RWPE2 (cell line): ENCODE measurements at places on chromosomes 16 and 17.

DNA sequence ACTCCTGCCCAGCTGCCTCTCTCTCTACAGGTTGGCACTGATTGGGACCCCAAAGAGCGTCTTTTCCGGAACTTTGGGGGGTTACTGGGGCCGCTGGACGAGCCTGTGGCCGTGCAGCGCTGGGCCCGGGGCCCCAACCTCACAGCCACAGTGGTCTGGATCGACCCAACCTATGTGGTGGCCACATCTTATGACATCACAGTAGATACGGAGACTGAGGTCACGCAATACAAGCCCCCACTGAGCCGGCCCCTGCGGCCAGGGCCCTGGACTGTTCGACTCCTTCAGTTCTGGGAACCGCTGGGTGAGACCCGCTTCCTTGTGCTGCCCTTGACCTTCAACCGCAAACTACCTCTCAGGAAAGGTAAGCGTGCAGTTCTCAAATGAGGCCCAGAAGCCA lies 12.3 kb downstream of the XYLT2 start:
- DNase-seq = no peak

DNA sequence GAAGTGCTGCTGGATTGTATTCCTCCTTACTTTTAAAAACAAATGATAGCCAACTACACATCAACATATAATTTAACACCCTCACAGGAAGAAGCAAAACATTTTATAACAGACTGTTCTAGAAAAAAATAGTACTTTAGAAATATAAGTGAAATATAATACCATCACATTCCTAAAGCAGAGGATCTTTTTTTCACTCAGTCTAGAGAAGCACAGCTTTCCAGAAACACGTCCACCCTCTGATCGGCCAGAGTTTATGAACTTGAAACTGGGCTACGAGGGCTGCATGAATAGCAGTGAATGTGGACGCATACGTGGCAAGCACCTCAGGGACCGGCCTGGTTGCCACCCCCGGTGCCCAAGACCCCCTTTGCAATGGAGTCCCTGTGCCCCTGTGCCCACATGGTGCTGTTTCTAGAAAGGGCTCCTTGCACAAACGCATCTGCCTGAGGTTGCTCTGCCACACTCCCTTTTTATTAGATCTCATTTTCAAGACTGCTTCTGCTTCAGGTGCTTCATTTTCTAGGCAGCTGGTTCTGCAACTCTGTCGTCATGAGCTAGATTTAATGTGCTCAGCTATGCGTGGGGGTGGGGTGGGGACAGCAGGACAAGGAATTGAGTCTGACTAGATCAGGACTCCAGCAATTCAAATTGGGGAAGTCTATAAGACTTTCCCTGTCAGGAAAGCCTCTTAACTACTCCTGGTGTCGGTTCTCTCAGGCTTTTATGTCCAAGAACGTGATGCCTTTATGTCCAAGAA lies 29.1 kb upstream of the ERN1 start:
- no peak for DNase-seq

DNA sequence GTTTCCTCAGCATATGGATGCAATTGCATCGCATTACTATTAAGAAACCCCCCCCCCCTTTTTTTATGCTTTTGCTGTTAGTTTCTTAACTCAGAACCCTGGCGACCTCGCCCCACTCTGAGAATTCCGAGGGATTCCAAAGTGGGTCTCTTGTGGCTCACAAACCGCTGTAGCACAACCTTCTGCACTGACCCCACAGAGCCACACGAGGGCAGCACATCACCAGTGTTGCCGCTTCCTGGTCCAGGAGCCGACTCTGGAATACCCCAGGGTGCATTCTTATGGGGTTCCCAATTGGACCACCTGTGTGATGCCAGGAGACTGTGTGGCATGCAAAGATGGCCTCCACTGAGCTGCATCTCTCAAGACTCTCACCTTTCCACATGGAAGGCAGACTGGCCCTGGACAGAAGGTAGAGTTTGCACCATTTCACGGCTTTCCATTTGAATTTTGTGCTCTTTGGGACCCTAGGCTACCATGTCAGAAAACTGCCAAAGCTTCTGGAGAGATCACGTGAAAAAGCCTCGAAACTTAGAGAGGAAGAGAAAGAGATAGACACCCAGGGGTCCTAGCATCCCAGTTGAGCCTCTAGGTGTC lies 432.7 kb upstream of the ASIC2 start:
- no peak for DNase-seq

DNA sequence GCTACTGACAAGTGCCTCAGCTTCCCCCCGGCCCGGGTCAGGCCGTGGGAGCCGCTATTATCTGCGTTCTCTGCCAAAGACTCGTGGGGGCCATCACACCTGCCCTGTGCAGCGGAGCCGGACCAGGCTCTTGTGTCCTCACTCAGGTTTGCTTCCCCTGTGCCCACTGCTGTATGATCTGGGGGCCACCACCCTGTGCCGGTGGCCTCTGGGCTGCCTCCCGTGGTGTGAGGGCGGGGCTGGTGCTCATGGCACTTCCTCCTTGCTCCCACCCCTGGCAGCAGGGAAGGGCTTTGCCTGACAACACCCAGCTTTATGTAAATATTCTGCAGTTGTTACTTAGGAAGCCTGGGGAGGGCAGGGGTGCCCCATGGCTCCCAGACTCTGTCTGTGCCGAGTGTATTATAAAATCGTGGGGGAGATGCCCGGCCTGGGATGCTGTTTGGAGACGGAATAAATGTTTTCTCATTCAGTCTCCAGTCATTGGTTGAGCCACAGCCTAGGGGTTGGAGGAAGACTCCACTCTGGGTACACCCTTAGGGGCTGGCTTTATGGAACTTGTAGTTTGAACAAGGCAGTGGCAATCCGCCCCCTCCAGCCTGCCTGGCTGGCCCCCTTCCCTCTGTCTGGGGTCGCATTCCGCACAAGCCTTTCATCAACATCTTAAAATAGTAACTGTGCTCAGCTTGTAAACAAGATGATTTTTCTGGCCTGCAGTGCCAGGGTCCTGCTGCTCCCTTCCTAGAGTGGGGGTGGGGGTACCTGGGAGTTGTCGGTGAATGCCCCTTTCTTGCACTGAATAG lies 4.1 kb downstream of the SYNGR2 start:
- DNase-seq = no peak

DNA sequence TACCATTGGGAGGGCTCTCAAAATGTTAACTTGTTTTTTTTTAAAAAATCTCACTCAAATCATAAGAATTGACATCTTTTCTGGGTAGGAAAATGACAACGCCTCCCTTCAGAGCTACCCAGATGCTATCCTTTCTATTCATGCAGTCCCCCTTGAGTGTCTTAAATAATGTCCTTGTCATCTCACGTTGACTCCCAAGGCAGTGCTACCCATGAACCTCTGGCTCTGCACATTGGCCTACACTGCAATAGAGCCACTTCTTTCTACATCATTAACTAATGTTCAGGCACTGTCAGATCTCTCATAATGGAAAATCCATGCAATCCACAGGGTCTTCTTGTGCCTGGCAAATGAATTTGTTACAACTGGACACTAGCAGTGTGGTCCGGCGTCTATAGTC lies 569.8 kb upstream of the ZFHX3 start:
- no peak for DNase-seq

GRCh38 chr17:53696286-53696685 lies 126.4 kb upstream of the KIF2B start:
- no peak for DNase-seq

DNA sequence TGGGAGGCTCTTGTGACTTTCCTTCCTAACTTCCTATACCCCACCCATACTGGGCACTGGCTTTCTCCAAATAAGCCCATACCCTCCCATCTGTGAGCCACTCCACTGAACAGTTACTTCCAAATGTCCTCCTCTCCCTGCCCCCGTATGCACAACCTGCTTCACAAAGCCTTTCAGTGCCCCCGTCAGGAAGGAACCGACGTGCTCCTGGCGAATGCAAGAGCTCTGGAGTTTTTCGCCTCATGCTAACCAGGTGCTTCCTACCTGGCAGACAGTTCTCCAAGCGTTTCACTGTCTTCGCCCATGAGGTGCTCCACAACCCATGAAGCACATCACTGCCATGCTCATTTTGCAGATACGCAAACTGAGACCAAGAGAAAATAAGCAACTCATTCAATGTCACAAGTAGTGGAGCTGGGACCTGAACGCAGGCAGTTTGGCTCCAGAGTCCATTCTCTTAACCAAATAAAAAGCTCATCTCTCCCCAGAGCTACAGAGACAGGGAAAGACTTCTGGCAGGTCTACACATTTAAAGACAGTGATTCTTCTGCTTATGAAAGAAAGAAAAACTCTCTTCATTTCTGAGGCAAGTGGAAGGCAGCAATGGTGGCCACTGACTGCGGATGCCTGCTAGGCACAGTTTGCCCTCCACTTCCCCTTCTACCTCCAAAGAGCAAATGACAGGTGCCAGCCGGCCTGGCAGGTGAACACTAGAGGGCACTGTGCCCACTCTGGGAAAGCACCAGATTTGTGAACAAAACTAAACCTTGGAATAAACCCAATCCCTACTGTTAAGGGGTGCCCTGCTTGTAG lies 23.8 kb downstream of the SPHK1 start:
- DNase-seq = peak; percentile 56

DNA sequence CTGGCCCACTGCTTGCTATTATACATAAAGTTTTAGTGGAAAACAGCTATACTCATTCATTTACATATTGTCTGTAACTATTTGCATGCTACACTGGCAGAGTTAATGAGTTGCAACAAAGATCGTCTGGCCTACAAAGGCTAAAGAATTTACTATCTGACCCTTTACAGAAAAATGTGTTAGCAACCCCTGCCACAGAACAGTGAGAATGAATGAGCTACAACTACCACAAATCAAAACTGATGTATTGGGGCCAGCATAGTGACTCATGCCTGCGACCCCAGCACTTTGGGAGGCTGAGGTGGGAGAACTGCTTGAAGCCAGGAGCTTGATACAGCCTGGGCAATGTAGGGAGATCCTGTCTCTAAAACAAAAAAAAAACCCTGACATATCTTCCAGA lies 92.7 kb downstream of the MYH11 start:
- DNase-seq = no peak

GRCh38 chr17:17982801-17983200 lies 10.1 kb downstream of the DRC3 start:
- DNase-seq = no peak

GRCh38 chr17:55607731-55608341 lies 96.6 kb upstream of the SMIM36 start:
- DNase-seq = no peak

DNA sequence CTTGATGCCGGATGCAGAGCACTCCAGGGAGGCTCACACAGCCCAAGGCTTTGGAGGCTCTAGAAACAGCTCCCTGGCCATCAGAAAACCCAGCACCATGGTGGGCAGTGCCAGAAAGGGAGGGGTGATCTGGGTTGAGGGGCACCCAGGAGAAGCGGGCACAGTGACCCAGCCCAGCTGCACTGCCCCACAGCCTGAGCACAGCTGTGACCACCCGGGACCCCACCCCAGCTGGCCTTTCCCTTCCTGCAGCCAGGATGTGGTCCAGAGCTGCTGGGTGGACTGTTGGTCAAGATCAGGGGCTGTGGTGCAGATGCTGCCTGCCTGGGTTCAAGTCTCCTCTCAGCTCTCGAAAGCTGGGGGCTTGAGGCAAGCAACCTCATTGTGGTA lies 223.1 kb downstream of the ZNF423 start:
- DNase-seq = no peak

- no peak for DNase-seq
Observed at GRCh38 chr16:87897521-87898505, 28.5 kb upstream of the SLC7A5 start.

GRCh38 chr17:57243171-57243622 lies 13.1 kb upstream of the MSI2 start:
- no peak for DNase-seq

- DNase-seq = no peak
Observed at GRCh38 chr16:30546115-30546514, 11.5 kb upstream of the ZNF747 start.

DNA sequence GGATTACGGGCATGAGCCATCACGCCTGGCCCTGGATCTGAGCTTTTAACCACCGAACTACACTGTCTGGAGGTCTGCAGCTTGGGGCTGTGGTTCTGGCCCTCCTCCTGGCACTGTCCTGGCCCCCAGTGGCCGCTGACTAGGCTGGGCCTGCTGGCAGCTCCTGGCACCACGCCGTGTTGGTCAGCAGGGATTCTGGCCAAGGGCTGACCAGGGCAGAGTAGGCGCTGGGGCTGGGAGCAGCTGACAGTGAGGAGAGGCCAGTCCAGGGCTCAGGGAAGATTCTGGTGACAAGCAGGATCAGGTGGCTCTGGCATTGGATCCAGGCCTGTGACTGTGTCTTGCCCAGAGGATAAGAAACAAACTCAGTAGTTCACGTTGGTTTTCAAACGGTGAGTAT lies 14.6 kb downstream of the EEF2K start:
- DNase-seq = no peak

GRCh38 chr17:82957469-82957795 lies 117.6 kb upstream of the ZNF750 start:
- no peak for DNase-seq

DNA sequence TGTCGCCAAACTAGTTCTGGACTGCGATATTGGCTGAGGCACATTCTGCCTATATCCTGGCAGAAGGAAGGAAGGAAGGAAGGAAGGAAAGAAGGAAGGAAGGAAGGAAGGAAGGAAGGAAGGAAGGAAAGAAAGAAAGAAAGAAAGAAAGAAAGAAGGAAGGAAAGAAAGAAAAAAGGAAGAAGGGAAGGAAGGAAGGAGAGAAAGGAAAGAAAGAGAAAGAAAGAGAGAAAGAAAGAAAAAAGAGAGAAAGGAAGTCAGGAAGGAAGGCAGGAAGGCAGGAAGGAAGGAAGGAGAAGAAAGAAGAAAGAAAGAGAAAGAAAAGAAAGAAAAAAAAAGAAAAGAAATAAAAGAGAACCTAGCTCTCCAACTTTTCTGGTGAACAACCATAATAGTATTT lies 587.1 kb downstream of the RBFOX1 start:
- no peak for DNase-seq

DNA sequence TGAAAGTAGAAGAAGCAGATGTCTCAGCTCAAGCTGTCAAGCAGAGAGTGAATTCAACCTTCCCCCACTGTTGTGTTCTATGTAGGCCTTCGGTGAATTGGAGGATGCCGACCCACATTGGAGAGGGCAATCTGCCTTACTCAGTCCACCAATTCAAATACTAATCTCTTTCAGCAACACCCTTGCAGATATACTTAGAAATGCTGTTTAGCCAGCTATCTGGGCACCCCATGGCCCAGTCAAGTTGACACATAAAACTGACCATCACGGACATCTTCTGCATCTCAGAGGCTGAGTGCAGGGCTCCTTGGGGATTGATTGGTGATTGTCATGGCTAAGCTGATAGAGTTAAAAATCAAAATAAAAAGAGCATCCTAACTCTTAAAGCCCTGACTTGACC lies 58.3 kb downstream of the IRX3 start:
- DNase-seq = no peak

- no peak for DNase-seq
Observed at GRCh38 chr16:53061701-53062159, 6.9 kb downstream of the CHD9 start.

- DNase-seq = no peak
Observed at GRCh38 chr17:58136669-58137279, 11.4 kb upstream of the OR4D1 start.

DNA sequence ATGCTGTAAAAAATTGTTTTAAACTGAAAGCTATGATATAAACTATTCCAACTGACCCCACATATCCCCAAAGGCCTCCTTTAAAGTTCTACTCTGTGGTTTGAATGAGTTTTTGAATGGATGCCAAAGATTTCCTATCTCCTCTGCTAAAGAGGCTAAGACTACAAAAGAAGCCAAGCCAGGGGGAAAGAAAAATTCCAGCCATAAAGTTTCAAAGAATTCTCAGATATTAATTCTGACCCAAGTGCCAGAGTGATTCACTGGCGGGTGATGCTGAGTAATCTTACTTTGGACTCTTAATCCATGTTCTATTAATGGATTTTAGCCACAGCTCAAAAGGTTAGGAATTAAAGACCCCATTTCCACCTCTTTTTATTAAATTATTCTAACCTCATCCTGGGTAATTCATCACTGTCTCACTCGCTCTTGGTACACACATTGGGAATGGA lies 60.7 kb downstream of the HS3ST3A1 start:
- DNase-seq = no peak
